ENCODE measurements at places on chromosomes 6 and 20. TPM values are rescaled to one million over a fixed set of nuclear protein-coding genes. Genes with fewer than 3 reads are reported as not detected.

GRCh38 chr20:59580146-59580946 is 24.0 kb upstream of the PHACTR3 start:
- DNase-seq: no peak

DNA sequence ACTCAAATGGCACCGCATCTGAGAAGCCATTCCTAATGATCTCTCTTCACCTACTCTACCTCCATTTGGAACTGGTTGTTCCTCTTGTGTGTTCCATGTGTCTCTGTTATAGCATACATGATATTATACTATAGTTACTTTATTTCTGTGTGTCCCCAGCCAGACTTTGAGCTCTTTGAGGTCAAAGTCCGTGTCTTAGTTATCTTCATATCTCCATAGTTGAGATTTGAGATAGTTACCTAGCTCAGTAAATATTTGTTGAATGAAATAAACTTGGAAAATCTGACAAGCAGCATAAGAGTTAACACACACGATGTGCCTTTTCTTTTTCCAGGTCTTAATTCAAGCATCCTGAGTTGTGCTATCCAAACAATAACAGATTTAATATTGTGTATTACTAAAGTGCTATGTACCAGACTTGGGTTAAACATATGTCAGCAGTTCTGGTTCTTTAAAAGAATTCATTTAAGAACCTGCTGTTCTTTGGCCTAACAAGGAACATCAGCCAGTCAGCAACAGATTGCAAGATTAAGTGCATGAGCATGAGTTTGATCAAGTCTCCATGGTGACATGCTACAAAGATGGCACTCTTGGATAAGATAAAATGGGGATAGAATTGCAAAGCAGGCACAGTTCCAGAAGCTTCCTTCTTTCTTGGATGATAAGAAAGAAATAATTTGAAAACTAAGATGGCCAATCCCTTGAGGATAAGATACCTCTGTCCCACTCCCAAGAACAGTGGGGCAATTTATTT is 8.7 kb upstream of the TNFRSF21 start:
- no peak for DNase-seq

- DNase-seq: no peak
These were observed 132.4 kb upstream of the STXBP5 start for GRCh38 chr6:147071776-147072175.

DNA sequence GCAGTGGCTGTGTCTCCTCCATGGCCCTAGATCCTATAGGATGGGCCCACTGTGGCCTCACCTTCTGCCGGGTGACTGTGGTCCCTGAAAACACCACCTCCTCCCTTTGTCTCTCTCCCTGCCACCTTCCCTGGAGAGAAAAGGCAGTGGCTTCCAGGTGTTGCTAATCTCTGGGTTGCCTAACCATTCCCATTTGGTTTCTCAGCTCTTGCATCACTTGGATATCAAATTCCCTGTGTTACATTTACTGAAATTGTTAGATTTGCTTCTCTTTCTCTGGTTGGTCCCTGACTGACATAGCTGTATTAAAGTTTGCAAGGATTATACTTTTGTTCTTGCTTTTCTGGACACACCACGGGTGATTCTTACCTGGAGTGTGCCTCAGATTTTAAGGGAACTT is 9.3 kb upstream of the ZFP64 start:
- no peak for DNase-seq

ARG1 gene
- not detected for total RNA-seq

- no peak for DNase-seq
These were observed 578.2 kb downstream of the QKI start for GRCh38 chr6:163992701-163993100.

Measured in left colon (tissue), 2 donors.